SJSA1 (cell line): ENCODE measurements at places on chromosomes 4 and X.

GRCh38 chr4:174516794-174517193, 5.5 kb downstream of the HPGD start:
- no peak for DNase-seq

- no peak for DNase-seq
Observed at GRCh38 chr4:24521544-24521943, 62.8 kb downstream of the DHX15 start.

DNA sequence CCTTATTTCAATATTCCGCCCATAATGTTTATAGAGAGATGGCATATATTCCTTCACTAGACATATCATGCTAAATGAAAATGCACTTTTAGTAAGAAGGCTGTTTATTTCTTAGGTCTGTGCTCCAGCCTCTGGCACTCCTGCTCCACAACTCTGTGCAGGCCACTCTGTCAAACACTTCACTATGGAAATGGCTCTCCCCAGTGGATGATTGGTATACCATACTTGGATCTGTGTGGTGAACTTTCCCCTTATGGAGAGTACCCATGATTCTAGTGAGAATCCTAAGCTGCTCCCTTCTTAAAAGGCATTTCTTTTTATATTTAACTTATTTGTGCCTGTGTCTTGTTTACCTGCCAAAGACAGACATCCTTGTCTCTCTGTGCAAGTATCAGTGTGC, 480.1 kb upstream of the GALNT7 start:
- DNase-seq = no peak

GRCh38 chr4:17511051-17511450, 839 bp downstream of the QDPR start:
- DNase-seq = no peak

- DNase-seq = no peak
Observed at GRCh38 chr4:118683513-118683912, 1.7 kb upstream of the METTL14 start.

- no peak for DNase-seq
Observed at GRCh38 chr4:159097785-159098184, 5.1 kb upstream of the RAPGEF2 start.

DNA sequence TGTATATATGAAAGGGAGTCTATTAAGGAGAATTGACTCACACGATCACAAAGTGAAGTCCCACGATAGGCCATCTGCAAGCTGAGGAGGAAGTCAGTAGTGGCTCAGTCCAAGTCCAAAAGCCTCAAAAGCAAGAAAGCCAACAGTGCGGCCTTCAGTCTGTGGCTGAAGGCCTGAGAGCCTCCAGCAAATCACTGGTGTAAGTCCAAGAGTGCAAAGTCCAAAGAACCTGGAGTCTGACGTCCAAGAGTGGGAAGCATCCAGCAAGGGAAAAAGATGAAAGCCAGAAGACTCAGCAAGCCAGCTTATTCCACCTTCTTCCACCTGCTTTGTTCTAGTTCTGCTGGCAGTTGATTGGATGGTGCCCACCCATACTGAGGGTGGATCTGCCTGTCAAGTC, 104.1 kb downstream of the IL1RAPL2 start:
- DNase-seq = no peak

DNA sequence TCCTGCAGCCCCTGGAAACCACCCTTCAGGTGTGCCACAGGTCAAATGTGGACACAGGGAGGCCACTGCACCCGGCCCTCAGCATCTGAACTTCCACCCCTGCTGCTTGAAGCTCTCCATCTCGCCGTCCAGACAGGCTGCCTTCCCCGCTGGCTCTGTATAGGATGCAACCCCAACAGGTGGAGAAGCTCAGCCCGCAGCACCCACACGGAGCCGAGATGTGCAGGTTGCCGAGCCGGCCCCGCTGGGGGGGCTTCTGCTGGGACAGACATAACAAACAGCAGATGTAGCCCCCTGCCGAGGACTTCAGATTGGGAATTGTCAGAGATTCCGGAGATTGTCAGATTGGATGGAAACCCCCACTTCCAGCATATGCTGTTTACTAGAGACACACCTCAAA, 20.5 kb downstream of the TMEM187 start:
- no peak for DNase-seq

DNA sequence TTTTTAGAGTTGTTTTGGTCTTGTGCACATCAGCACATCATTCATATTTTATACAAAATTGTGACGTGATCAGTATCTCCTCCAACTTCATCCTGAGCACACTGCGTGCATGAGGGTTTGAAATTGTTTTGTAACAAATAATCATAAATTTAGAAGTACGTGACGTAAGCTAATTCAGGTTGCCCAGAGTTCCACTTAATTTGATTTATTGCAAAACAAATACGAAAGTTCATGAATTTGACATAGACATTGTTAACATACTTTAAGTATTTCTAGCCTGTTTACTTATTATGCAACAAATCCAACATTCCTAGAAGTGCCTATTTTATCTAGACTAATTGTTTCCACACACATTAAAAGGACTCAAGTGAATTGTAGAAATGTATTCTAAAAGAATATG, 48.3 kb downstream of the MAP7D3 start:
- no peak for DNase-seq

- no peak for DNase-seq
Observed at GRCh38 chrX:153688911-153689590, 1.3 kb downstream of the SLC6A8 start.

DNA sequence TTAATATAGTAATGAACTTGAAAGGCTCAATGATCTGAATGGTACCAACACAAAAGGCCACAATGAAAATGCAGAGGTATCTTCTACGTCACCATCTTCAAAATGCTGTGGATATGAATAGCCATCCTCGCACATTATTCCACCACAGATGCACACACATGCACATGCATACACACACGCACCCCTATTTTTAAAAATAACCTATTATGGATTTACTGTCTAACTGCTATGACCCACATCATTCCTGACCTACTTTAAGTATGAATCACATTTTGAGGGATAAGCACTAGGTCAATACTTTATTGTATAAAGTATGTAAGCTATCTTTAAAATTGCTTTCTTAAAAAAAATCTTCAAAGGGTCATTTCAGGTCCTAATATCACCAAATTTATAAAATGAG, 24.4 kb upstream of the CORIN start:
- no peak for DNase-seq

GRCh38 chrX:129925305-129926092, 19.5 kb downstream of the UTP14A start:
- DNase-seq = peak; percentile 52

GRCh38 chr4:57013543-57014120, 34.9 kb downstream of the POLR2B start:
- DNase-seq = no peak

DNA sequence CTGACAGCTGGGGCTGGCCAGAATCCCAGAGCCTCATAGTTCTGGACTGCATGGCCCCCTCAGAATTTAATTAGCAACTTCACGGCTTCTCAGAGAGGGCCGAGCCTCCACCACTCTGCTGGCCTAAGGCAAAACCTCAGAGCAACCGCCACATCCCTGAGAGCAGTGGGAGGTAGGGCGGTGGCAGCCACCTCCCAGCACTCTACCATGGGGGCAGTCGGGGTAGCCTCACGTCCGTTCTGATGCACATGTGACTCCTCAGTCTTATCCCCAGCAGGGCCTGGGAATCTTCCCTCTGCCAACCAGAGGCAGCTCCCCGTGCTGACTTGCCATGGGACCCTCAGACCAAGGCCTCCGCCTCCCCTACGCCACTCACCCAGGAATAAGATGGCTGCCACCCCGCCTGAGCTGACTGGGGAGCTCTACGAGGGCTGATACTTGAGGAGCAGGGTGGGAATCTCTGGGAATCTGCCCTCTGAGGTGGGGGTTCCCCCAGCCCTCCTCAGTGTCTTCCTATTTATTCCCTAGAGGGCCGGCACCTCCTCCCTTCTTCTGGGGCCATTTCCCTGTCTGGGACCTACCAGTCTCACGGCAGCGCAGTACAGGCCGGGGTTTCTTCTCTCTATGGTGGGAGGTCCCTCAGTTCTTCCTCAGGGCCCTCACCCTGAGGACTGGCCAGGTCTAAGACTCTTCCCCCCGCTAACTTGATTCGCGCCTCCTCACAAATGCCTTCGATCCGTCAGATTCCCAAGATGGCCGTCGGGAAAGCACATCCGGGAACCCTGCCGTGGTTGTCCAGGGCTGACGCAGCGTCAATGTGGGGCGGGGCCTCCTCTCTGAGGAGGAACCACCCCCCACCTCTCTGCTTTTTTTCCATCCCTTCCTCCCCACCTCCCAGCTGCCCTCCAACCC, at the start of gene MAGEC2:
Gene MAGEC2, minus strand, starts transcription at position 769 of the 912 bp plus-strand sequence. CDS start 1,303 bp downstream, outside the sequence.
- no peak for DNase-seq

DNA sequence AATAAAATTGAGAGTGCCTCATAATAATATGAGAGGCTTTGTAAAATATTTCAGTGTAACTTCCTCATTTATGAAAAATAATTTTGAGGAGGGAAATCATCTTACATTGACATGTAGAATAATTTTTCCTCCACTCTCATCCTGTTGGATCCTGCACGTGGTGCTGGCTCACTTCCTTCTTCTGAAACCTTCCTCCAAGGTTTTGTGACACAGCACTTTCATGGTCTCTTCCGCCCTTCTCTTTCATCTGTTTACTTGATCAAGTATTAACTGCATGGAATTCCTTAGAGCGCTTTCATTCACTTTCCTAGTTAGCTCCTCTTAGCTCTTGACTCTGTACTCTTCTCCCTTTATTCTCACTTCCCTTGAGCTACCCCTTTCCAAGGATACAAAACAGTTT, 246.5 kb downstream of the RAPGEF2 start:
- DNase-seq = no peak

DNA sequence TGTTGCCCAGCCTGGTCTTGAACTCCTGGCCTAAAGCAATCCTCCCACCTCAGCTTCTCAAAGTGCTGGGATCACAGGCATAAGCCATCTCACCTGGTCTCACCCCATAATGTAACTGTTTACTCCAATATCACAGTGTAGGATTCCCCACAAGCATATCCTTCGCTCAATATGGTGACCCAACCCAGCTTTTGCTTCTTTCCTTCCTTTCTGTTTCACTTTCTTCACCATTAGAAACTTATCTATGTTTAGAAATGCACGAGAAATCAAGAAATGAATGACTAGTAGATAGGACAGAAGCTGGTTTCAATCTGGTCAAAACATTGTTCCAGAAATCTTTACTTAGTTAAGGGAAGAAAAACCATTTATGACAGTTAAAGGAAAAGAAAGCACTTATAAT, 18.9 kb downstream of the TSPAN5 start:
- DNase-seq = no peak

DNA sequence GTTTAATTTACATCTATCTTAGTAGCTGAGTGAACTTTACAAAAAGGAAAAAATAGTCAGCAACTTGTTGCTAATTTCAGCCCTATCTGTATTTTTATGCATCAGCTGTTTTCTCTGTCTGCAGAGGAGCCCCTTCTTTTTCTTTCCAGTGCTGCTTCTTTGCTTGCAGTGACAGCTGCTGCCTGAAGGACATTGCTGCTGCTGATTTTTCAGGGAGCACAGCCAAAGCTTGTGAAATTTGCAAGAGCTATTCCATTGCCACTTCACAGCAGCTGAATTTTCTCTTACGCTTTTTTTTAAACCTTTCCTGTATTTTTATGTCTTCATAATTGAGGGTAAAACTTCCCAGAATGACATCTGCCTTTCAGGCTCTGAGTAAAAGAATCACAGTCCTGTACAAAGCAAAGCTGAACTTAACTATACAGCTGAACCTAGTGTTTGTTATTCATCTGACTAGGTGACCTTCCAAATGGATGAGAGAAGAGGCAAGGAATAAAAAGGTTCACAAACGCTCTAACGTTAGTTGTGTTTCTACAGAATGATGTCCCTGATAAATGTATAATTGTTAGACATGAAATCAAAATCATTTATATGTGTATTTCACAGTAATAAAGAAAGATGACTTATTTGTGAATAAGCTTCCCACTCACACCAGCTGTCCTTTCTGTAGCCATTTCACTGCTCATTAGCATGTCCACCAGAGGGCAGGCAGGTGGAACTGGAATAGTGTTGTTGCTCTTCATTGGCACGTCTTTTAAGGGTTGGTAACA, 541.4 kb downstream of the ADGRL3 start:
- DNase-seq = no peak

DNA sequence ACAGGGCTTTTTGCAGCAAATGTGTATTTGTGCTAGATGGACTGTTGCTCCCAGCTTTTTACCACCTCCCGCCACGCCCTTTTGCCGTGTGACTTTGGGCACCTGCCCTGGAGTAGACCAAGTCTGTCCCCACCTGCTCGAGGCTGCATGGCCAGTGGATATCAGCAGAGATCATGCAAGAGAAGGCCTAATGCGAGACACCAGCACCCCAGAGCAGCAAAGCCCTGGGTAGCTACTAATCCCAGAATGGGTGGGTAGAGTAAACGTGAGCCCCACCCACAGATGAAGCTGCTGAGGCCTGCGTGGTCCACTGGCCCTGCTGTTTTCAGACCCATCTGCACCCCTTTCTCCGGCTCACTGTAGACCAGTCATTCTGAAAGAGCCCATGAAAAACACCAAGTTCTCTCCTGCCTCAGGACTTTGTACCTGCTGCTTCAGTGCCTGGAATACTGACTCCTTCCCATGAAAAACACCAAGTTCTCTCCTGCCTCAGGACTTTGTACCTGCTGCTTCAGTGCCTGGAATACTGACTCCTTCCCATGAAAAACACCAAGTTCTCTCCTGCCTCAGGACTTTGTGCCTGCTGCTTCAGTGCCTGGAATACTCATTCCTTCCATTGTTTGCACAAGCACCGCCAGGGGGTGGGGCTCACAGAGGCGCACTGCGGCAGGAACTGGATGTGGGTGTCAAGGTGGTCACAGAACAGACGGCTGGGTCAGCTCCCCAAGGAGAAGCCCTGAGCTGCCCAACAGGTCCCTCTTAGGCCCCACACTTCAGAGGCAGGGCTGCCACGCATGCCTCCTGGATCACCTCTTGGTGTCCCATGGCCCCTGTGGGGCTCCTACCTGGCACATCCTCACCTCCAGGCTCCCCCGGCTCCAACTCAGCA, 5.1 kb upstream of the TNIP2 start:
- DNase-seq = no peak

- no peak for DNase-seq
Observed at GRCh38 chr4:151865744-151866591, 105.2 kb upstream of the GATB start.

DNA sequence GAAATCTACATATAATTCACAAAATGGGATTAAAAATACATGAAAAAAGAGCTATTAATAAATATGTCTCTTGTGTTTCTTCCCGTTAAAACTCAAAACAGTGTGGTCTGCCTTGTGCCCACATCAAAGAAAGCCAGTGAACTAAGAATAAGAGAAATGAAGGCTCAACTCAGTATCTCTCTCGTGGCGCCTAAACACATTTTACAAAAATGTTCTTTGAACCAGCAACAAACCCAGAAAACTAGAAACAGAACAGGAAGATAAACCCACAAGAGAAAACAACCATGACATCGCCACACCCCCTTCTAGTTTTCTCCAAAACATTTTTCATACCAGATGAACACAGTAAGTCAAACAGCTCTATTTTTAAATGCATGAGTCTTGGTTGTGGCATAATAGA, 130.1 kb downstream of the DCHS2 start:
- no peak for DNase-seq
